Left lung (tissue), 14 donors: ENCODE measurements at places on chromosomes 5 and 9. TPM values are rescaled to one million over a fixed set of nuclear protein-coding genes. Genes with fewer than 3 reads are reported as not detected.

DNA sequence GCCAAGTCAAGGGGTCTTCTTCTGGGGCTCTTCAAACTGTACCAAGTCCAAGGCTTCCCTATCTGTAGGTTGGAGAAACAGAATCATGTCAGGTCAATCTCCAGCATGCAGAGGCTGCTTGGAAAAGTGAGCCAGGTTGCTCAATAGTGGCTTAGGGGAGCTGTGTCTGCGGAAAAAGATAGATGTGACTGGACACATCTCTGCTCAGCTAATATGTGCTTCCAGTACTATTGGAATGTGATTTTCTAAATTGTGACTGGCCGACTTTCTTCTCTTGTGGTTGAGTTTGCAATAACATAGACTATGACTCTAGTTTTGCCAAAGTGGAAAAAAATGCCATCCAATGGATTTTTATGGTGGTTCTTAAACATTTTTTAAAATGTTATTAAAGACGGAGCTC is 136.7 kb downstream of the BOD1 start:
- DNase-seq, result no peak

Gene SLC45A2
- polyA plus RNA-seq, result 0.42 TPM

Gene HTR4
- polyA plus RNA-seq, result 0.77 TPM

Gene PTBP3
- 41.0 TPM for polyA plus RNA-seq

DNA sequence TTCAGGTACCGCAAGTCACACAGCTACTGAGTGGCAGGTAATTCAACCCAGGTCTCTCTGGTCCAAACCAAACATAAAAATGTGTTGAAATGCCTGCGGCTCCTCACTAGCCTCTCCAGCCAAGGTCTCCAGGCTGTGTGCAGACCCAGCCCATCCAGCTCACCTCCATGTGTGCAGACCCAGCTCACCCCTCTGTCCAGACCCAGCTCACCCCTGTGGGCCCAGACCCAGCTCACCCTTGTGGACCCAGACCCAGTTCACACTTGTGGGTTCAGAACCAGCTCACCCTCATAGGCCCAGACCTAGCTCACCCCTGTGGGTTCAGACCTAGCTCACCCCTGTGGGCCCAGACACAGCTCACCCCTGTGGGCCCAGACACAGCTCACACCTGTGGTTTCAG is 188.0 kb upstream of the ADCY2 start:
- DNase-seq, result no peak

Gene NR5A1
- not detected for polyA plus RNA-seq

GRCh38 chr9:137064027-137064879 is 6.1 kb downstream of the SAPCD2 start:
- peak; percentile 95 for DNase-seq

DNA sequence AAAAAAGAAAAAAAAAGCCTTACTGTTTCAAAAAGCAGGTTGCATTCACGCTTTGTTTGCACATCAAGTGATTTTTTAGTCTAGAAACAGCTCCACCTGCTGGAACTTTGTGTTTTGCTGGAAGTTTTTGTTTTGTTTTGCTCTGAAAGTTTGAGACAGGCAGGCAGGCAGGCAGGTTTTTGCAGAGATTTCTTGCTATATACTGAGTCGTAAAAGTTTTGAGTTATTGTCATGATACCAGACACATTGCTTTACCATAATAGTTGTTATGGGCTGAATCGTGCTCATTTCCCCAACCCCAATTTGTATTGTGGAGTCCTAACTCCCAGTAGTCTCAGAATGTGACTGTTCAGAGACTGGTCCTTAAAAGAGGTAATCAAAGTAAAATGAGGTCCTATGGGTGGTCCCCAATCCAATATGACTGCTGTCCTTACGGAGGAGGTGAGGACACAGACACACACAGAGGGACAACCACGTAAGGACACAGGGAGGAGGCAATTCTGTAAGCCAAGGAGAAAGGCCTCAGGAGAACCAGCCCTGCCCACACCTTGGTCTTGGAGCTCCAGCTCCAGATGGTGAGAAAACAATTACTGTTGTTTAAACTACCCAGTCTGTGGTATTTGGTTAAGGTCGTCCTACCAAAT is 20.9 kb downstream of the OR2Y1 start:
- DNase-seq, result peak; percentile 32

GRCh38 chr5:98606961-98607360 is 166.5 kb upstream of the RGMB start:
- DNase-seq, result no peak

- DNase-seq, result no peak
These were observed 50.3 kb downstream of the PHAX start for GRCh38 chr5:126651013-126651577.

DNA sequence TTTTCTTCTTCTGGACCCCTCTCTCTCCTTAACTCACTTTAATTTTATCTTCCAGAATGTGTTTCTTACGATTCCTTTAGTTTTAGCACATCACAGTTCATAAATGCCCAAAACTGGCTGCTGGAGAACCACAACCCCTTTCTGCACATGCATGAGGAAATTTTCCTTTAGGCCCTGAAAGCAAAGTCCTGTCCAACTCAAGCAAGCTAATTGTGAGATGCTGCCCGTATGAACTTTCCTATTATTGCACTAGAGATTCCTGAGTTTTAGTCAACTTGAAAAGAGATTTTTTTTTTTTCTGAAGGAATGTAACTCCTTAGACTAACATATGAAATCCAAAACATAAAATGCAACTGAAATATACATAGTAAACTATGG is 52.1 kb upstream of the DAB2 start:
- no peak for DNase-seq

GRCh38 chr5:138449501-138450239 is 10.8 kb downstream of the REEP2 start:
- peak; percentile 88 for DNase-seq

Gene SEMA5A
- polyA plus RNA-seq, result 20.0 TPM

- DNase-seq, result no peak
These were observed 672 bp upstream of the KCNT1 start for GRCh38 chr9:135701067-135701958.

DNA sequence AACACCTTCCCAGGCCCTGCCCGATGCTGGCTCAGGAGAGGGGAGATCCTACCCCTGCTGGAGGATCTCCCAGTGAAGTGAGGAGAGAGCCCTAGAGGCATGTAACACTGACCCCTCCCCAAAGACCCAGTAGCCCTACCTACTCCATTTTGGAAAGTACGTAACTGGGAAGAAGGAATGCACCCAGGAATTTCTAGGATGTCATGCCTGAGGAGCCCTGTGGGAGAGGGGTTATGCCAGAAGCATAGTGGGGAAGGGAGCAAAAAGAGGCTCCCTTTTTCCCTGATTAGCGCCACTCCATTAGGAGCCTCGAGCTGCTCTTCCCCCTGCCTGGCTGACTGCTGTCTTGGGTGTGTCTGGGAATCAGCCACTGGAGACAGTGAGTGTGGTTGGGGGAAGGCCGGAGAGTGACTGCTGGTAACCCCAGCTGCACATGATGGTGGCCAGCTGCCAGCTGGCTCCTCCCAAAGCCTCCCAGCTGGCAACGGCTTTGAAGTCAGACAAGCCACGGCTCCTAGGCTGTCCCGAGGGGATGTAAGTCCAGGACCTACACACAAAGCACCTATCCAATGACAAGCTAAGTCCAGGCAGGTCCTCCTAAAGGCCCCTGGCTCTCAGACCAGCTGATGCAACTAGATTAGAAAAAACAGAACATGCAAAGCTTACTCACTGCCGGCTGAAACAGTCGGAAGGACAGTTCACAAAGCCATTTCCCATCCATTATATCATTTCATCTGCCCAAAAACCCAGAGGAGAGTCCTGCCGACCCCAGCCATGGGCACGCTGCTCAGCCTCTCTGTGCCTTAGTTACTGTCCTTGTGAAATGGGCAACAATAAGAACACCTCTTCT is 136.5 kb upstream of the ABCA1 start:
- peak; percentile 93 for DNase-seq

Gene SLC22A4
- polyA plus RNA-seq, result 2.4 TPM

Gene IL7R
- 16.7 TPM for polyA plus RNA-seq

Gene IFNA13
- not detected for polyA plus RNA-seq

Gene LHX3
- polyA plus RNA-seq, result not detected

DNA sequence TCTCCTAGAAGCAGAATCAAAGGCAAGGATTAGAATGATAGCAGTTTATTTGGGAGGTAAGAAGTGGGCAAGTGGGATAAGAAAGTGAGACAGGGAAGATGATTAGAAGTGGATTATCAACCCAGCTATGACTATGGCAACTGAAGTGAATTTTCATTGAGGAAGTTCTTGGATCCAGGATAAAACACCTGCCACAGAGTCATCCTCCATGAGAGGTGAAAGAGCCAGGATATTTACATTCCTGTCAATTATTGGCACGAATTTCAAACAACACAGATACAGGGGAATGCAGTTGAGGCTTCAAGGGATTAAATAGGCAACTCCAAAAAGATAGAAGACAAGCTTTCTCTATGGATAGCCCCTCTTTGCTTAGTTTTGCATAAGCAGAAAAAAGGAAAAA is 31.8 kb upstream of the ZNF366 start:
- no peak for DNase-seq

DNA sequence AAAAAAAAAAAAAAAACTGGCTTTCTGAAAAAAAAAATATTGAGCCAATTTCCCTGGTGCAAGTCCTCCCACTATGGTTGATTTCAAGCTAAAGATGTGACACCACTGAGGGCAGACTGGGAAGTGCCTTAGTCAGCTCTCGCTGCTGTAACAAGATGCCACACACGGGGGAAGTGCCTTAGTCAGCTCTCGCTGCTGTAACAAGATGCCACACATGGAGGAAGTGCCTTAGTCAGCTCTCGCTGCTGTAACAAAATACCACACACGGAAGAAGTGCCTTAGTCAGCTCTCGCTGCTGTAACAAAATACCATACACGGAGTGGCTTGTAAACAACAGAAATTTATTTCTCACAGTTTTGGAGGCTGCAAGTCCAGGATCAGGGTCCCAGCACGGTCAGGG is 23.4 kb downstream of the BTNL9 start:
- DNase-seq, result no peak

DNA sequence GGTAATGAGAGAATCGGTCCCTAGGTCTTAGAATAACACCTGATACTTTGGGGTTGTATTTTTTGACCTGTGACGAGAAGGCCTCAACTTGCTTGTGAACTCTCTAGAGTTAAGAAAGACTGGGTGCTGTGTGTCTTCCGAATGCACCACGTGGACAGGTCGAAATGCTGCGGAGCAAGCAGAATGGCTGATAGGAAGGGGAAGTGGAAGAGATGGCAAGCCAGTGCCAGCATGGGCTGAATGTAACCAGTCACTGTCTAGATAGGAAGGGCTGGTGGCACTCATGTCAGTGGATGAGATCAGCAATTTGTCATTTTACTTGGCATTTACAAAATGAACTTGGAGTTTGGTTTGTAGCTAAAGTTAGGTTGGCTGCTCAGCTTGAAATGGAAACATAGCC is 5.6 kb downstream of the OTULINL start:
- peak; percentile 75 for DNase-seq

Gene PRUNE2
- 3.9 TPM for polyA plus RNA-seq
